ENCODE measurements at places on chromosomes 7 and 10.

DNA sequence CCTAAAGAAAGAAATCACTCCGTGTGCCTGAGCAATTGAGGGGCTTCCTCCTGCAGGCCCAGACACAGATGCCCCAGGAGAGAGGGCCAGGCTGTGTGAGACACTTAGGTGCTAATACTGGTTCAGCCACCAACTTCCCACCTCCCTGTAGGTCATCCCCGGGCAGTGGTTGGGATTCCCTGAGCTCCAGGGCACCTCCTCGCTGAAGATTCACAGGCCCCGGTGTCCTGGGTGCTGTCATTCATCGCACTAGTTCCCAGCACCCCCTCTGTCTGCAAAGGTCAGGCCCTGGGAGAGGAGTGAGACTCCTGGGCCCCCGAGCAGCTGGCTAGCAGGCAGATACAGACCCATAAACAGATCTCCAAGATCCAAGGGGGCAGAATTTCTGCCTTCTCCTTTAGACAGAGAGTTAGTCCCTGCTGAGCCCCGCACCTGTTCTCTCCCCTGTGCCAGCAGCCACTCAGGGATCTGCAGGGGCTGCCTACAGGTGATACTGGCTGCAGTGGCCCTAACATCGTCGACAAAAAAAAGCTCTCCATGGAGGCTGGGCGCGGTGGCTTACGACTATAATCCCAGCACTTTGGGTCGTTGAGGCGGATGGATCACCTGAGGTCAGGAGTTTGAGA lies 38.2 kb upstream of the GTF2I start:
- no peak for DNase-seq

GRCh38 chr7:122454776-122455507 lies 150.4 kb upstream of the FEZF1 start:
- no peak for DNase-seq

GRCh38 chr10:67288688-67289410 lies 363.0 kb downstream of the LRRTM3 start:
- DNase-seq, result no peak

- no peak for DNase-seq
These were observed 14.8 kb upstream of the WAPL start for GRCh38 chr10:86536294-86536861.

- no peak for DNase-seq
These were observed 529.8 kb upstream of the C7orf33 start for GRCh38 chr7:148060724-148061123.

GRCh38 chr10:88913788-88914187 lies 33.7 kb downstream of the STAMBPL1 start:
- no peak for DNase-seq

DNA sequence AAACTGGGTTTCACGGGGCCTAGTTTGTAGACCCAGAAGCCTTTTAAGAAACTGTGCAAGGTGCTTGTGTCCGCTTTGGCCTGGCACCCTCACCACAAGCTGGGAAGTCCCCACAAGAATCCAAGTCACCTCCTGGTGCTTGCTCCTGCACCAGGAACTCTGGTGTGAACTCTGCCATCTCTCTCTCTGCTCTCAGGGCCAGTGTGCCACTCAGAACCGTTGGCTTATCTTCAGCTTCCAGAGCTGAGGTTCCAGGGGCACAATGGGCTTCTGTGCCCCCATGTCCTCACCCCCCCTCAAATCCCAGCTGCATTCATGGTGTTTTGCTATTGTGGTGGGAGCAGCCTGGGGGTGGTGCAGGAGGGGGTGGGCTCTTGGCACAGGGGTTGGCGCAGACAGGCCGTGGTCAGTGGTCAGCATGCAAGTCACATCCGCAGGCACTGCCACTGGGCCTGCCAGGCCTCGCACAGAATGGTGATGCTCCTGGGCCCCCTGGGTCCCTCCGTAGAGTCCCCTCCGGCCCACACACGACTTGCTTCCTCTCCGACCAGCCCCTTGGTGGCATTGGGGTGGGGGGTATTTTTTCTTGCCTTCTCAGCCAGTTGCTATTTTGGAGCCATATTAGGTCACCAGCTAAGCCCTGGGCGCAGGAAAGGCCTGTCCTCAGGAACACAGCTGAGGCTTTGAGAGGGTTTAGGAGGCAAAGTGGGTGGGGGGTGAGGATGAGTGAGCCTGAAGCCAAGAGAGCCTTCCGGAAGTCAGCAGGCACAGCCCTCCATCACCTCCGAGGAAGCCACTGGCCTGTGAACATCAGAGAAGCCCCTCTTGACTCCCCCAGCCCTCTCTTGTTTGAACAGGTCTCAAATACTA lies 3.0 kb downstream of the ZCCHC24 start:
- no peak for DNase-seq

GRCh38 chr10:120791316-120791715 lies 59.8 kb upstream of the WDR11 start:
- no peak for DNase-seq

DNA sequence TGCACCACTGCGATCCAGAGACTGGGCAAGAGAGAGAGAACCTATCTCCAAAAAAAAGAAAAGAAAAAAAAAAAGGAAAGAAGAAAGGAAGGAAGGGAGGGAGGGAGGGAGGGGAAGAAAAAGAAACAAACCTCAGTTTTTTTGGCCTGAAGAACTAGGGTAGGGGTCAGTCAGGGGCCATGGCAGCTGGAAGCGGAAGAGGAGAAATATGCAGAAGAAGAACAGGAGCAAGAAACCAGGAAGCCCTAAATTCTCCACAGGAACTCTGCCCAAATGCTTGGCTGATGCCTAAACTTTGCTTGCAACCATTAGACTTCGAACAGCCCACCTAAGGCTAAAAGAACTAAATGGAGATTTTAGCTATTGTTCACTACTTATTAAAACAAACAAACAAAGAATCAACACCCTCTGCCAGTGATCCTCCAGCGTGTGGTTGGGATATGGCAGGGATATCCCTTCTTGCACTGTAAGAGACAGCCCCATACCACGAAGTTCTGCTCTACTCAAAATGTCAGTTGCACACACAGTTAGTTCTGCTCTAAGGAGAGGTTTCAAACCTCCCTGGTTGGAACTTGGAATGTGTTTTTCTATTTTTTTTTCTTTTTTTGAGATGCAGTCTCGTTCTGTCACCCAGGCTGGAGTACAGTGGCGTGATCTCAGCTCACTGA lies 139.5 kb downstream of the FAM107B start:
- no peak for DNase-seq

- no peak for DNase-seq
These were observed 290.5 kb downstream of the SORCS1 start for GRCh38 chr10:106873770-106874603.

GRCh38 chr7:43136064-43136463 lies 23.6 kb downstream of the HECW1 start:
- DNase-seq, result no peak

GRCh38 chr7:26534649-26535482 lies 243.2 kb downstream of the SNX10 start:
- DNase-seq, result no peak

- DNase-seq, result no peak
These were observed 3.4 kb downstream of the ENTPD1 start for GRCh38 chr10:95759233-95759826.

DNA sequence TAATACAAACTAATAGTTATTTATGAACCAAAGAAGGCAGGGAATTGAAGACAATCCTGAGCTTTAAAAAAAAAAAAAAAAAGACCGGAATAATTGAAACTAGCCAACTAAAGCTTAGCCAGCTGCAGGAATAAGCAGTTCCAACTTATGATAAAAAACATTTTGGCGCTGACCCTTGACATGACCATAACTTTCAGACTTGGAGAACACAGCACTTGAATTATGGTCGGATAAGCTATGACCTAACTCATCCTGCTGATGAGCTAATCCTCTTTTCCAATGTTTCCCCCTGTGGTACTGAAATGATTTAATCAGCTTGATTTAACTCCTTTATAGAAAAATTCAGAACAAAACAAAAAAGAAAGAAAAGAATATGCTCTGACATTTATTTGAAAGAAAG lies 181.8 kb downstream of the DGKB start:
- no peak for DNase-seq

- DNase-seq, result no peak
These were observed 90.6 kb upstream of the SEMA3E start for GRCh38 chr7:83739527-83739926.

DNA sequence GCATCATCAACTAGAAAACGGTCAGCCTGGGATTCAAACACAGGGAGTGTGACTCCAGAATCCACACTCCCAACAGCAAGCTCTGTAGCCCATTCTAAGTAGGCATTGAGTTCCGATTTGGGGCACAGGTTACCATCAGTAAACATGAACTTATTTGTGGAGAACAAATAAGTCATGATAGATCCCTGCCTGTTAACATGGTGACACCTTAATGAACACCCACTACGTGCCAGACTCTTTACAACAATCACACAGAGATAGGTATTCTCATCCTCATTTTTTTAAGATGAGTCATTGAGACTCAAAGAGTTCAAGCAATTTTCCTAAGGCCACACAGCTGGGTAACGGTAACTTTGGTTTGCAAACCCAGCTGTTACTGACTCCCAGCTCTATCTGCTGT lies 91.5 kb downstream of the LYZL2 start:
- DNase-seq, result no peak

DNA sequence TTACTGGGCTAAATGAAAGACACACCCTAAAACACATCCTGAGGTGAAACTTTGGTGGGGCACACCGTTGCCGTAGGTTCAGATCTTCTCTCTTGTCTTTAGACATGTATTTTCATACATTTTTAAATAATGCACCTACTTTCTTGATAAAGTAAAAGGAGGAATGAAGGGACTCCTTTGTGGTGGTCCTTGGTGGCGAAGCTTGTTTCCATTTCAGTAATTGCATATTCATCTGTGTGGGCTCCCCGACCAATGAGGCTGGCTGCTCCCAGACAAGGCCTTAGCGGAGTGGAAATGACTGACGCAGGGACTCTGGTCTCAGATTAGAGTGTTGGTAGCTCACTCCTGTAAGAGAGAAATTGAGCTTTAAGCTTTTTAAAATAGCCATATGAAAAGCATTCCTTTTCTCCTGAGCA lies 815 bp downstream of the CCSER2 start:
- peak; percentile 61 for DNase-seq

- DNase-seq, result no peak
These were observed 126.7 kb downstream of the ARL4A start for GRCh38 chr7:12814107-12814506.

DNA sequence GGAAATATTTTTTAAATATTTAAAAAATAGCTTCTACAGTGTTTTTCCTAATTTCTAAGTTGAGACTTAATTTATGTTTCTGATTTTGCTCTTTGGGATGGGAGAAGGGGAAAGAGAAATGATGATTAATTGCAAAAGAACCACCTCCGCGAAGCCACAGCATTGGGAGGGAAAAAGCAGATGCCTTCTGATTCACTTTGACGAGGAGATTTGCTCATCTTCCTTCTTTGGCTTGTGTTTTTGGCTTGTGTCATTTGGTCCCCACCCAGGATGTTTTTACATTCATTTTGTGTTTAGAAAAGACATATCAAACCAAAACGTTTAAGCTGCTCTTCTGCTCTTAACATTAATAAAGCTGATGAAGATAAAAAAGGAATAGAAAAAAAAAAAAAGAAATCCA lies 121.7 kb downstream of the MACC1 start:
- no peak for DNase-seq

DNA sequence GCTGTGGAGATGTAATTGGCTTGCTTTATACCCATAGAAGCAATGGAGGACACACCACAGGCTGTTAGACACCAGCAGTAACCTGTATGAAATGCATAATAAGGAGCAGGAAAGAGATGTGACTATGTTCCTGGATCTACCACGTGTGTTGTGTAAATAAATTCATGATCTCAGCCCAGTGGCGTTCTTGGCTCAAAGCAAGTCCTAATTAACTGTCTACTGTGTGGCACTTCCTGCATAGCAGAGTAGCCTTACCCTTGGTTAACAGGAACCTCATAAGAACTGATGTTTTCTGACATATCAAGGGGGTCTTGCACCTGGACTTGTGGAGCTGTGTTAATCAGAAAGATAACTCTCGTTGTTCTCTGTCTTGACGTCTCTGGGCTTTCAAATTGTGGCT lies 25.7 kb upstream of the FAM180A start:
- peak; percentile 77 for DNase-seq

GRCh38 chr7:21377545-21377944 lies 50.3 kb upstream of the SP4 start:
- DNase-seq, result no peak

DNA sequence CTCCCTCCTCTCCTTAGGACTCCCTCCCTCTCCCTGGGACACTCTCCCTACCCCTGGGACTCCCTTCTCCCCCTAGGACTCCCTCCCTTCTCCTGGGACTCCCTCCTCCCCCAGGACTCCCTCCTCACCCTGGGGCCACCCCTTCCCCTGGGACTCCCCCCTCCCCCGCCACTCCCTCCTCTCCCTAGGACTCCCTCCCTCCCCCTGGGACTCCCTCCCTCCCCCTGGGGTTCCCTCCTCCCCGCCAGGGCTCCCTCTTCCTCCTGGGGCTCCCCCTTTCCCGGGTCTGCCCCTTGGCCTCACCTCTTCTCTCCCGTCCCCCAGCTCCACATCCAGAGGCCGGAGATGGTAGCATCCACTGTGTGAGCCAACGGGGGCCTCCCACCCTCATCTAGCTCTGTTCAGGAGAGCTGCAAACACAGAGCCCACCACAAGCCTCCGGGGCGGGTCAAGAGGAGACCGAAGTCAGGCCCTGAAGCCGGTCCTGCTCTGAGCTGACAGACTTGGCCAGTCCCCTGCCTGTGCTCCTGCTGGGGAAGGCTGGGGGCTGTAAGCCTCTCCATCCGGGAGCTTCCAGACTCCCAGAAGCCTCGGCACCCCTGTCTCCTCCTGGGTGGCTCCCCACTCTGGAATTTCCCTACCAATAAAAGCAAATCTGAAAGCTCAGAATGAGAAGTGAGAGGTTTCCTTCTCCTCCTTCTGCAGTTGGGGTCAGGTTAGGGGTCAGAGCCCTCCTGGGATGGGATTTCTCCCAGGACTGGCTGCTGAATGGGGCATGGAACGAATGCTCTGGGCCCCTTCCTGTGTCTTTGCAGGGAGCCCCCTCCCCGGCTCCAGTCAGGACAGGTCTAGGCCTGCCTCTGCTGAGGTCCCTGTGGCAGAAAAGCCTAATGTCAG lies 1.4 kb upstream of the MUC17 start:
- no peak for DNase-seq

DNA sequence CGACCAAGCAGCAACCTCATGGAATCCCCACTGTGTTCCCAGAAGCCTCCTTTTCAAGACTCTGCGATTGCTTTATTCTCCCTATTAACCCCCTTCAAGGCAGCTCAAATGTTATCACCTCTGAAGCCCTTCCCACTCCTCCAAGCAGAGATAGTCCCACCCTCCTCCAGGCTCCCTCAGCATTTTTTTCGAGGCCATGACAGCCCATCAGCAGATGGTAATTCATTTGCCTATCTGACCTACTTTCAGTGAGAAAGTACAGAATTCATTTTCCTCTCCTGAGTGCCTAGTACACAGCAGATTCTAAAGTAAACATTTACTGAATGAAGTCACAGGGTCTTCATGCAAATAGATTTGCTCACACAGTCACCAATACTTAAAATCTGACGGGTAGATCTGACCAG lies 47.8 kb downstream of the HERPUD2 start:
- DNase-seq, result no peak

DNA sequence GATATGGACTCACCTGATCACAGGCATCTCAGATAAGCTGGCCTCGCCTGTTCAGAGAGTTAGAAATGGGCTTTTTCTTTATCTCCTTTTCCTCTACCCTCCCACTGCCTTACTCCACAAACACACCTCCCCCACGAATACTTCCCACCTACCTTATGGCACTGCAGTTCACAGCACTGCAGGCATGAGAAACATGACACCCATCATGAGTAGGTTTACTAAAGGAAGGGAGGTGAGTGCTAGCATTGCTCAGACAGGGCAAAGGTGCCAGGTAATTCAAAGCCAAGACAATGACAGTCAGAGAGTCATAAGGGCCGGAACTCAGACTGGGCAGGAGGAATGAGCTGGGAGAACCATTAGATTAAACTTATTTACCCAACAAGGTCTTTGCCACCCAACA lies 220.6 kb downstream of the FAM107B start:
- peak; percentile 86 for DNase-seq

Measured in kidney glomerular epithelial cell (primary cell).